ENCODE measurements at places on chromosomes 5 and 9. TPM values are rescaled to one million over a fixed set of nuclear protein-coding genes. Genes with fewer than 3 reads are reported as not detected.
A peak's percentile ranks its signal among the peaks of the same experiment; 100 is the strongest.

DNA sequence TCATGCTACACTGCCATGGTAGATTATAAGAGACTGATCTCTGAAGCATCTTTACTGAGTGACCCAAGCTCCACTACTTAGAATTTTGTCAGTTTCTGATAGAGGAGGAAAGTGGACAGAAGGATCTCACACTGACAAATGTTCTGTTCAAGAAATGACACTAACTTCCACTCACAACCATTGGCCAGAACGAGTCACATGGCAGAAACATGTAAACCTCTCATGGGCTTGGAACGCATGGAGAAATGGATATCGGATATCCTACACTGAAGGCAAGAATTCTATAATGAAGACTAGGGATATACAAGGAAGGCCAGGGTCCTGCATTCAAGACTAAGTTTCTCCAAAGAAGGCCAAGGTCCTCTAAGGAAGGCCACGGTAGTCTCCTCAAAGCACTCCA, 31.1 kb downstream of the EGFLAM start:
- no peak overlapping the region for H3K27ac ChIP-seq
- no peaks in the 10 kb centered on the region for H3K4me1 ChIP-seq
- DNase-seq, result no peak
- no peak overlapping the region for H3K4me3 ChIP-seq
- peaks cover 2% of the 10 kb centered on the region for H3K27me3 ChIP-seq

- peaks cover 12% of the 10 kb centered on the region for H3K4me1 ChIP-seq
- no peaks in the 10 kb centered on the region for H3K27me3 ChIP-seq
- H3K36me3 ChIP-seq, result no peaks in the 10 kb centered on the region
- no peak overlapping the region for H3K27ac ChIP-seq
- H3K4me3 ChIP-seq, result no peak overlapping the region
Observed at GRCh38 chr5:95962785-95963184, 1.1 kb upstream of the ELL2 start.

DNA sequence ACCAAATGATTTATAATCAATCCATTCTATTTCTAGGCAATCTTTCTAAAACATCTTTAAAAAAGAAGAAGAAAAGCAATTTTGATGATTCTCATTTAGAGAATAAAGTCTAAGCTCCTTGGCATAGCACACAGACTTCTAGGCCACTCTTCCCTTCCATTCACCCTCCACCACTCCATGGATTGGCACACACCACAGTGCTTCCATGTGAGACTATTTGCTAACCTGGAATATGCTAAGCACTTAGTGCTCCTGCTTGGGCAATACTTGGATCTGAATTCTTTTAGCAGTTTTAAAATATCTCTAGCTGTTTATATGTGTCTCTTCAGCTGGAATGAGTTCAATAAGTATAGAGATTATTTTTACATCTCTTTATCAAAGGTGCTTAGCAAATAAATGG, 177.6 kb upstream of the FBXL7 start:
- no peak overlapping the region for H3K4me3 ChIP-seq
- no peaks in the 10 kb centered on the region for H3K4me1 ChIP-seq
- no peak for DNase-seq
- no peak overlapping the region for H3K27ac ChIP-seq
- H3K36me3 ChIP-seq, result no peaks in the 10 kb centered on the region
- no peaks in the 10 kb centered on the region for H3K27me3 ChIP-seq

DNA sequence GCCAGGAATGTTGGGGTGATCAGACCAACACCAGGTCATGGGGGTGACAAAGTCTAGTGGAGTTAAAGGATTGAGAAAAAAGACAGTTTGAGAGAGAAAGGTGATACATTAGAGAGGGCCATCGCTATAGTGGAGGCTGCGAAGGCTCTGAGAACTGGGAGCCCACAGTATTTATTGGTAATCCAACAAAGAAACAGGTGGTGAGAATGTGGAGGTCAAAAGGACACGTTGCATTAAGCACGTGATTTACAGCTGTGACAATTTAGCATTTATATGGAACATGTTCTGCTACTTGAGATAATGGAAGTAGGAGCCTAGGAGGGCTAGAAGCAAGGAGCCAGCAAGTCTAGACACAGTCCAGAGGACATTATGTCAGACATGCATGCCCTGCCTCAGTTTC, 2086.5 kb upstream of the C9orf72 start:
- no peak overlapping the region for H3K4me3 ChIP-seq
- H3K27ac ChIP-seq, result no peak overlapping the region
- no peak for DNase-seq

DNA sequence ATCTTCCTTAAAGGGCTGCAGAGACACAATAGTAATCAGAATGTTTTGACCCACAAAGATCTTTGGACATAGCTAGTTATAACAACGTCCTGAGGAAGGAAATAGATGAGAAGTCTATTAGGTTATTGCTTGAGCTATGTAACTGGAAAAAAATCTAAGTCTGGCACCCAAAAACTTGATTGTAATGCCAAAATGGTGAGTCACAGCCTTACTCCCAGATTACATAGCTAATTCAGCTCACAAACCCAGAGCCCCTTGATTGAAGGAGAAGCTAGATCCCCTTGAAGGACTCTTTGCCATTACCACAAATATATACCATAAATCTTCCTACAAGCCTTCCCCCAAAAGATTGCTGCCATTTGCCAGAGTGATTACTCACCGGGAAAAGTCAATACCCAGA, 341.8 kb upstream of the KIF2A start:
- H3K4me3 ChIP-seq, result no peak overlapping the region
- no peaks in the 10 kb centered on the region for H3K4me1 ChIP-seq
- H3K36me3 ChIP-seq, result no peaks in the 10 kb centered on the region
- DNase-seq, result peak; percentile 45
- H3K27ac ChIP-seq, result no peak overlapping the region
- peaks cover 3% of the 10 kb centered on the region for H3K27me3 ChIP-seq

Gene SH3PXD2B
- 66.3 TPM for total RNA-seq

DNA sequence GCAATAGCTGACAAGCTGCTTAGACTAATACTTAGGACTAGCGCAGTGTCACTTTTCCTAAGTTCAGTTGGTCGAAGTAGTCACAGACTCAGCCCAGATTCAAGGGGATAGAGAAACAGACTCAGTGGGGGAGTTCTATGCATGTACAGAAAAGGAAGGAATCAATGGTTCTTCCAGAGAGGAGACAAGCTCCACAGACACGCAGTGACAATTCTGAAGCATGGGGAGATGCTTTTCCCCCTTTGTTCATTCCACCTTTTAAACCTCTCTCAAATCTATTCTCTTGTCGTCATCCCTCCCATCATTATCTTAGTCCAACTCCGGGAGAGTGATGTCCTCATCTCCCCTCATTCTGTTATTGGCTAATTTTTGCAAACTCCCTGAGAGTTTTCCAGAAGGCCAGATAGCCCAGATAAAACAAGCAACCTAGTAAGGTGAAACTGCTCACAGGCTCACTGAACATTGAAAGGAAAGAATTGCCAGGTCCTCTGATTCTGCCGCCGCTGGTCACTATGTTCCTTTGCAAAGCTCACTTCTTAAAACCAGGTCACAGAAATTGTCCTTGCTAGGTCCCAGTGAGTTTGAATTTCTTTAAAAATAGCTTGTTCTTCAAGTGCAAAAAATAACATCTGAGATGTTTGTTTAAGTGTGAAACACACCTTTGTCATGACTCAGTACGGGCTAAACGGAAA, 13.4 kb upstream of the STRBP start:
- no peak for DNase-seq
- no peaks in the 10 kb centered on the region for H3K4me1 ChIP-seq
- H3K4me3 ChIP-seq, result no peak overlapping the region
- H3K36me3 ChIP-seq, result no peaks in the 10 kb centered on the region
- peaks cover 2% of the 10 kb centered on the region for H3K27me3 ChIP-seq
